ENCODE measurements at places on chromosomes 5 and 9.

GRCh38 chr9:136482046-136482792 lies 621 bp downstream of the SEC16A start:
- no peak for DNase-seq

- DNase-seq: no peak
These were observed 65.4 kb downstream of the RNF130 start for GRCh38 chr5:180006141-180006540.

GRCh38 chr5:61200582-61201155 lies 38.4 kb upstream of the SMIM15 start:
- DNase-seq: no peak

GRCh38 chr9:110291921-110292557 lies 35.7 kb upstream of the TXN start:
- DNase-seq: no peak

DNA sequence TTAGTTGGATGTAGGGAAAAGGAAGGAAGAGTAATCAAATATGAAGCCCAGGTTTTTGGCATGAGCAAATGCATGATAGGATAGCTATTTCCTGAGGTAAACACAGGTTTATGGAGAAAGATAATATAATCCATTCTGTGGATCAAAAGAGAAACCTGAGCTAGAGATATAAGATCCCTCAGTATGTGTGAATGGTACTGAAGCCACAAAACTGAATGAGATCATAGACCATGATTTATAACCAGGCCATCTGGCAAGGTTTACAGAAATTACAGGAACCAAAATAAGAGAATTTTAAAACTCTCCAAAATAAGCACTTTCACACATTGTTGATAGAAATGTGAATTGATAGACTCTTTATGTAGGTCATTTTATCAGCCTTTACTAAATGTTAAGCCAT lies 28.7 kb upstream of the ECM2 start:
- DNase-seq: no peak

DNA sequence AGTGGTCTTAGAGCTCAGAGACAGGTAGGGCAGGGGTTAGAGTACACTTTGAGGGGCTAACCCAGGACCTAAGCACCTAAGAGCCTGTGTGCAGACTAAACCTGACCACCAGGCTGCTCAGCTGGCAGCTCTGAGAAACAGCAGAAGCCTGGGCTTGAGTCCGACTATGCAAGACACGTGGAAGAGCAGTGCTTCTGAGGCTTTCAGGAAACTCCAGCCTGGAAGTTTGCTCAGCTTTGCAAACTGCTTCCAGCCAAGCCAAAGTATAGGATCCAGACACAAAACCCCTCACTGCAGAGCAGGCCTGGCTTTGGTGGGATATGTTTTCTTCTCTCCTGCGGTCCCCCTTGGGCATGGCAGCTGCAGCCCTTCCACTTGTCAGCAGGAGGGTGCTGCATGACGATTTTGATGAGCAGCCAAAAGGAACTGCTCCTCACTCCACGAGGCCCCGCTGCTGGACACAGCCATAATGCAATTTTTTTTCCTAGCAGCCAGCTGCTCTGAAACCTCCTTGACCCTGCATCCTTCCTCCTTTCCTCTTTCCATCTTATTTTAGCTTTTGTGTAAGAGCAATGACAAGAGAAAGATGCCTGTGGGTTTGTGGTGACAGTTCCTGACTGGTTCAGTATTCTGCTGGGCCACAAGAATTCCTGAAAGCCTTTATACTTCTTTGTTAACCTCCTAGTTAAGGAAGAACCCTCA lies 123.1 kb downstream of the LIFR start:
- no peak for DNase-seq

- no peak for DNase-seq
These were observed 33.2 kb downstream of the SHB start for GRCh38 chr9:38035873-38036272.

All from stimulated activated CD4-positive, alpha-beta T cell treated with anti-CD3 and anti-CD28 coated beads, Interleukin-4, amount 100 ng/mL, for 1 hour (primary cell).